ELF-1 (cell line): ENCODE measurements at places on chromosomes 11 and 22.
A peak's percentile ranks its signal among the peaks of the same experiment; 100 is the strongest.

DNA sequence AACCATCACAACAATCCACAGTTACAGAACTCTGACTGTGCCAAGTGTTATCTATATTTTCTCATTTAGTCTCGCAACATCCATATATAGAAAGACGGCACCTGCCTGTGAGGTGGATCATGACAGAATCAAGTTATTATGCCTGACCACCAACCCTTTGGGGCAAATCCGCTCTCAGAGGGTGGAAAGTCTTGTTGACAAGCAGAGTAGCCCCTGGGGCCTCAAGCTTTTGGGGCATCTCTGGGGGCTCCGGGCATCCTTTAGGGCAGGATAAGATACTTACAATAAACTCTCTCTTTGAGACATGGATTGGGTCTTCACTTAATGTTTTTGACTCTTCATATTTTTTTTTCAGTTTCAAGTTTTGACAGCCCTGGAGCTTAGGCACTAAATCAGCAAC, 150.5 kb upstream of the NAV2 start:
- DNase-seq: no peak

- DNase-seq: no peak
Measured at GRCh38 chr22:43878831-43879550, 12.8 kb downstream of the PNPLA5 start.

DNA sequence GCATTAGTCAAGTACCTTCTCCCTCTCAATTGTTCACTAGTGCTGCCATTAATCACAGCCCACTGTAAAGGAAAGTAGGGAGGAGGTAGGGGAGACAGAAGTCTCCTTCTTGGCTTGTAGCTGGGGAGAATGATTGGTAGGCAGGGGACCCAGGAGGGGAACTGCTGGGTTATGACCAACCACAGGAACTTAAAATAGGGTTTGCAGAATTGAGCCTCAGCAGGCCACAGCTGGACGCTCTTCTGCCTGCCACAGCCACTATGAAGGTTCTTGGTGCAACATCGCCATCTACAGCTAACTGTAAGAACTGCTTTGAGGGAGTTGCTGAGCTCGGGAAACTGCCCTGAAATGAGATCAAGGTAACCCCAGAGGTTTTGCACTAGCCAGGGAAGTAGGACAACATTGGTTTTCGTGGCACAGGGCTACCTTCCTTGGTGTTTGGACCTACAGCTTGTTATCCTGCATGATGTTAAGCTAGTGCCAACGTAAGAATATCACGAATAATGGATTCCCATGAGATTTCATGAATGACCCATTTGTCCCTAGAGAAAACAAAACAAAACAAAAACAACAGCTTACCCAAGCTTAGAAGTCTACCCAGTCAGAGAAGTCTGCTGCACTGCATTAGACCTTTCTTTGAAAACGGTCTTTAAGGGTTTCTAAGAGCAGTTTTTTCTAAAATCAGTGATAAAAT, 787.1 kb upstream of the API5 start:
- peak; percentile 74 for DNase-seq

- DNase-seq: no peak
Measured at GRCh38 chr11:74846770-74847169, 98.1 kb downstream of the RNF169 start.

GRCh38 chr22:19199479-19199878, 20.9 kb upstream of the SLC25A1 start:
- no peak for DNase-seq

- DNase-seq: no peak
Measured at GRCh38 chr11:28526406-28526751, 418.2 kb downstream of the METTL15 start.

DNA sequence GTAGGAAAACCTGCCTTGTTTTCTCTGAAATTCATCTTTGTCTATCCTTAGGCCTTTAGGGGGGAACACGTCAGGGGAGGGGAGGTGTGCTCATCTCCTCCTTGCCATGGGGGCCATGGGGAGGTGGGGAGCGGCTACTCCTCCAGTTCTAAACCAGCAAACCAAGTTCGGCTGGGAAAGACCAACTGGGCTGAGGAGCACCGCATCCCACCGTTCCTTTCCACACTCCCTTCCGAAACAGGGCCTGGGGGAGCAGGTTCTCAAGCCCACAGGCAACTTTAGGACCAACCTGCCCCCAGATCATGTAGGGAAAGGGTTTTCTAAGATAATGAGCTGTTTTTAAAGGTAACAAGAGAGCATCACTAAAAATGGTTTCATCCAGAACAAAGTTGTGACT, 77.5 kb upstream of the PITPNB start:
- DNase-seq: no peak

- DNase-seq: no peak
Measured at GRCh38 chr22:36296690-36297089, 43.8 kb downstream of the APOL1 start.

DNA sequence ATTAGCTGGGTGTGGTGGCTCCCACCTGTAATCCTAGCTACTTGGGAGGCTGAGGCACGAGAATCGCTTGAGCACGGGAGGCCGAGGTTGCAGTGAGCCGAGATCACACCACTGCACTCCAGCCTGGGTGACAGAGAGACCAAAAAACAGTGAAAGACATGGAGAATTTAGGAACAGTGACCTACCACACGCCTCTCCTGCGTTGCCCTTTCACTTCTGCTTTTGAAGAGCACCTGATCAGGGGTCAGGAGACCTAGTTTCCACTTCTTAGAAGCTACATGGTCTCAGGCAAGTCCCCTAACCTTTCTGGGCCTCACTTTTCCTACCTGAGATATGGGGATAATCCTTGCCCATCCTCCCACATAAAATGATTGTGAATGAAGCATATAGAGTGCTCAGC, 12.2 kb downstream of the SLC35C1 start:
- DNase-seq: no peak

- DNase-seq: no peak
Measured at GRCh38 chr11:112307616-112308015, 47.0 kb upstream of the PLET1 start.

DNA sequence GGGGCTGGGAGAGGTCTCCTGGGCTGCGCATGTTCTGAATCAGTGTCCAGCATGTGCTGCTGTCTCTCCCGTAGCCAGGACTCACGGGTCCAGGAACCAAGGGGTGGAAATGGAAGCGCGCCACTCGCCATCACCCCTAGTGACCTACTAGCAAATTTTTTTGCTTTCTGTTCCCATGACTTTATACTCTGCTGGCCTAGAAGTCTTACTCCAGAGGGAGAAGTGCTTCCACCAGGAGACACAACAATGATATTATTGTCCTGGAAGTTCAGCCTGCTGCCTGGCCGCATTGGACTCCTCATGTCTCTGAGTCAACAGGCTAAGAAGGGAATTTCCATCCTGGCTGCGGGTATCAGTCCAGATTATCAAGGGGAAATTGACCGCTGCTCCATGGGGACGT, 729.7 kb downstream of the BRD1 start:
- DNase-seq: no peak

GRCh38 chr22:43883012-43883661, 8.7 kb downstream of the PNPLA5 start:
- DNase-seq: peak; percentile 94

- DNase-seq: no peak
Measured at GRCh38 chr22:36208162-36208765, 6.7 kb upstream of the APOL4 start.

GRCh38 chr11:105273660-105274280, 134.2 kb upstream of the CARD18 start:
- no peak for DNase-seq

GRCh38 chr11:114367244-114367957, 32.9 kb downstream of the C11orf71 start:
- no peak for DNase-seq

DNA sequence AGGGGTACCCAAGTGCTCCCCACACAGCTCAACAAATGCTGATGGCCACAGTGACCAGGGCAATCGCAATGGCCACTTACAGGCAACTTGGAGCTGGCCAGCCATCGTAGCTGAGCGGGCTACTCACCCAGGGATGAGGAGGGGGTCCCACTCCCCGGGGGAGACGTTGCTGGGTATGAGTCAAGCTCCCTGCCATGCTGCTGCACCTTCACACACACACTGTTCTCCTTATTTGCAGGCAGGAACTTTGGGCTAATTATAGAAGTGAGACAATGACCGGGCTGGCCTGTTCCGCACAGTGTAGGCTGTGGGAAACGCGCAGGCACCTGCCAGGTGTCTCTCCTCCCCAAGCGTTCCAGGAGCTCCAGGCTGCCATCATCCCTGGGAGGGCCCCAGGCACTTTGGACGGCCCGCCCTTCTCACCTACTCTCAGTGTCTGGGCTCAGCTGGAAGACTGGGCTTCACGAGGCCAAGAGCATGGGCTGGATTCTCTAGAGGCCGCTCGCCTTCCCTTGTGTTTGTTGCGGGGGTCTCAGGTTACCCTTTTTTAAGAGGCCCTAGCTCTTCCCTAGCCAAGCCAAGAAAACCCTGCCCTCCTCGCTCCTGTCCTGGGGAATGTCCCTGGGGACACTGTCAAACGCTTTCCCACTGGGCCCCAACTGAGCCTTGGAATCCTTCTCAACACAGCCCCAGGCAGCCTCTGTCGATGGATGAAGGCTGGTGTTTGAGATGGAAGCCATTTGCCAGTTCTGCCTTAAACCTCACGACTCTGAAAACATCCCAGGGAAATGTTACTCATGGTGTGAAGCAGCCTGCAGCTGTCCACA, 73.0 kb downstream of the RTL6 start:
- peak; percentile 85 for DNase-seq

DNA sequence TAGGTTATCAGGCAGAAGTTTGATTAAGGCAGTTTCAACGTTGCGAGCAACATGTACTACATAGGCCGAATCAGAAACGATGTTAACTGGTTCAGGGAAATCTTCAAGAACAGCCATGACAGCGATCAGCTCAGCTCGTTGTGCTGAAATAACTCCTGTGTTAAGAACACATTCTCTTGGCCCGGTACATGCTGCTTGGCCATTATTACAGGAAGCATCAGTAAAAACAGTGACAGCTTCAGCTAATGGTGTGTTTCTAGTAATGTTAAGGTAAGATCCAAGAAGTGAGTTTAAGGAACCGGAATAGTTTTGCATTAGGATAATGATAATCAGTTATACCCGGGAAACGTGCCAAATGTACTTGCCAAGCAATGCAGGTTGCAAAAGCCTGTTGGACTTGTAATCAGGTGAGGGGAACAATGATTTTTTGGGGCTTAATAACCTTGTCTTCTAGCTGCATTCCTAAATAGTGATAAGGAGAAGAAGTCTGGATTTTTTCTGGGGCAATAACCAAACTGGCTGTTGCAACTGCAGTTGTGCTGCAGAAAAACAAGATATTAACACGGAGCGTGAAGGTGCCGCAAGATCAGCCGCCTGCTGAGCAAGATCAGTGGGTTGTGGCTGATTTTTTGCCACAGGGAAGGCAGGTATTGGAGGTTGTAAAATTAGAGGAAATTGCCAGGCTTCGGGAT, 14.3 kb downstream of the OR52K1 start:
- no peak for DNase-seq

DNA sequence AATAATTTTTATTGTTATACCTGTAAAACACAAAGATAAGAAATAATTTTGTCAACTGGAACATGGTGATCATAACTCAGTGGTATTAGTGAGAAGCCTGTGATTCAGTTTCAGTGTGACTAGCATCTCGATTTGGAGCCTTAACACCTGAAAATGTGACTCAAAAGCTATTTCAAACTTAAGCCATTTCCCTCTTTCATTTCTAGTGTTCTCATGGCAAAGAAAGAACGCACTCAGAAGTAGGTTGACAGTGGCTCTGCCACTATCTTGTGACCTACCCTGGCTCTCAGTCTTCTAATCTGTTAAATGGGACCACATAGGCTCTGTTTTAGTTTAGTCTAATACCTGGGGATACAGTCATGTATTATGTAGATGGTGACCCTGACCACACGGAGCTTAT, 62.7 kb downstream of the ISX start:
- DNase-seq: no peak

DNA sequence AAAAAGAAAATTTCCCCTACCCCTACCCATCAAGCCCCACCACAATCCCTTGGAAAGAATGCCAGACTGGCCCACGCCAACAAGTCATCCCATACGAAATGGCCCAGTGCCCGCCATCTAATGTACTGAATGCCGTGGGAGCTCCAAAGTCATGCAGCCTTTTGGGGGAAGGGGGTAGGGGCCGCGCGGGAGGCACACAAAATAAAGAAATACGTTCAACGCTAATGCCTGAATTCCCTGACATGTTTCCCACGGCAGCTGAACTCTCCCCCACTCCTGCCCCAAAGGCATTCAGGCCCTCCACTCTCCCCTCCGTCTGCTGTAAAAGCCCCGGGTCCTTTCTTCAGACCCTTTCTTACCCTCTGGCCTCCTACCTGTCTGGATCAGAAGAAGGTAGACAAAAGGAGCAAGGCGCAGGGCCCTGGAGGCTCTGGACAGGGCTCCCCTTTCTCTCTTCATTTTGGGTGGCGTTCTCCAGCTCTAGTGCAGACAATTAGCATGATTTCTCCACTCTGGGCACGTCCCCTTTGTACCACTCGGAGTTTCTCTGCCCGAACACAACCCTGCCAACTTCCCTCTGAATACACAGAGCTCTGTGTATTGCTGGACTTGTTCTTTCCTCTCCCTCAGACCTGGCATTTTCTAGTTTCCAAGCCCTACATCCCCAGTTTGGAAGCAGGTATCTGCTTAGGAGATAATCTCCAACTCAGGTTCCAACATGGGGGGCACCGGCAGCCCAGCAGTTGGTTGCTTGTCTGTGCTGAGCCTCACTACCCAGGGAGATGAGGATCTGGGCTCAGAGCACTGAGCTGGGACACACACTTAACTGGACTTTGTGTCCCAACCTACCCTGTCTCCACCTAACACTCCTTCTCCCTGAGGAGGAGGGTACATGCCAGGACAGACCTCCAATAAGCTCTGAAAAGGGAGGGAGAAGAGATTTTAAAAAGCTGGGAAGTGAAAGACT, at the start of gene HEPACAM:
Gene HEPACAM, minus strand, starts transcription at position 500 of the 967 bp plus-strand sequence. Its CDS starts 41 bp downstream, at position 459.
- no peak for DNase-seq

DNA sequence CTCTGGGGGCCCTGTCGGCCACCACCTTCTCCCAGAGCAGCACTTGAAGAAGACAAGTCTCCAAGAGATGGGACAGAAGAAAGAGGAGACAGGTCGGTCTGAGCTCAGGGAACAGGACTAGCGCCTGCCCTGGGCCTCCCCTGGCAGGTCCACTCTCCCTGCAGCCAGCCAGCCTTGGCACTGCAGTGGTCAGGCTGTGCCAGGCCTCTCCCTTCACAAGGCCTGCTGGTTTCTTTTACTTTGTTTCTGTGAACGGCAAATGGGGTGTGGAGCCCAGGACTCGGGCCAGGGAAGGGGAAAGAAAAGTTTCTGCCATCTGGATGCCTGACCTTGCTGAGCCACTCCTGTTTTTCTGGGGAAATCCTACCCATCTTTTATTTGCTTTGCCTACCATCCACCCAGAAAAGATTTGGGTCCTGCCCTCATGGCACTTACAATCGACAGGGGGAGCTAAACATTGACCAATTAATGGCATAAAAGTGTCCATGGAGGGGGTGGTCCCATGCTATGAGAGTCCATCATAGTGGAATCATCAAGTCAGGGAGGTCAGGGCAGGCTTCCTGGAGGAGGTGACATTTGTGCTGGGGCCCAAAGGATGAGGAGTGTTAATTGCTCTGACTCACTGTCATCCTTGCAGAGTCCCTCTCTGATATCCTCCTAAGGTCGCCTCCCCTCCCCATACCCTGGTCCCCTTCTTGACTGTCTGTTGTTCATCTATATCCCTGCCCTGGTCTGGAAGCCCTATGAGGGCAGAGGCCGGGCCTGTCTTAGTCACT, 65.2 kb downstream of the NFAM1 start:
- no peak for DNase-seq

- DNase-seq: no peak
Measured at GRCh38 chr11:19651653-19652052, 61.0 kb upstream of the NAV2 start.
